ENCODE measurements at places on chromosomes 2 and 18.

DNA sequence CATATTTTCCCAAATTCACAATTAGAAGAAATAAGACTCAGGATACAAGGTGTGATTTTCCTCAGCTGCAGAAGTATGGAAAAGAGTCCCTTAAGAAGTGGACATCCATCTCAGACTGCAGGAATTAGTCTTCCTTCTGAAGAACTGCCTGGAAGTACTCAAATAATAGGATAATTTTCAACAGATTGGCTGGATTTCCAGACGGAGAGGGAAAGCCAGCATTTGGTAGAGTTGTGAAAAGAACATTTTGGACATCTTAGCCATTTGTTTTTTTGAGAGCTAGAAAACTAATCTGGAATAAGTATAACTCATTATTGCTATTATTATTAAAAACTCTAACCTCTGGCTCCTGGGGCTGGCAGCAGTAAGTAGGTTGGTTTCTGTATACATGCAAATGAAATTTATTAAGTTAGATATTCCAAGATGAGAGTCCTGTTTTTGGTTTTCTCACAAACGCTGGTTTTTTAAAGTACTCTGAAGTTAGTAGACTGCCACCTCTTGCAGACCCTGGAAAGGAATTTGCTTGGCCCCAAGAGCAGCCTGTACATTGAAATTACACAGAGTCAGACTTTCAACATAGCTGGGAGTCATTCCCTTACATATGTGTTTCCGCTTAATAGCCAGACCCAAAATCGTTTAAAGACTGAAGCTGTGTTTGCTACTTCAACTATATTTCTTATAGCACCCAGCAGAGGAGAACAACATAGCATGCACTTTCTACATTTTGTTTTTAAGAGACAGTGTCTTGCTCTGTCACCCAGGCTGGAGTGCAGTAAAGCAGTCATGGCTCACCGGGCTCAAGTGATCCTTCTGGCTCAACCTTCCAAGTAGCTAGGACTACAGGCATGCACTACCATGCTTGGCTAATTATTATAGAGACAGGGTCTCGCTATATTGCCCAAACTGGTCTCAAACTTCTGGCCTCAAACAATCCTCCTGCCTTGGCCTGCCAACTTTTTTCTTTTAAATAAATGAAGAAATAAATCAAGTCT lies 142.4 kb downstream of the THADA start:
- DNase-seq = no peak

GRCh38 chr18:8799001-8799400 lies 93.6 kb downstream of the MTCL1 start:
- DNase-seq = no peak

- DNase-seq = no peak
These were observed 66.5 kb downstream of the ABI2 start for GRCh38 chr2:203394519-203395227.

DNA sequence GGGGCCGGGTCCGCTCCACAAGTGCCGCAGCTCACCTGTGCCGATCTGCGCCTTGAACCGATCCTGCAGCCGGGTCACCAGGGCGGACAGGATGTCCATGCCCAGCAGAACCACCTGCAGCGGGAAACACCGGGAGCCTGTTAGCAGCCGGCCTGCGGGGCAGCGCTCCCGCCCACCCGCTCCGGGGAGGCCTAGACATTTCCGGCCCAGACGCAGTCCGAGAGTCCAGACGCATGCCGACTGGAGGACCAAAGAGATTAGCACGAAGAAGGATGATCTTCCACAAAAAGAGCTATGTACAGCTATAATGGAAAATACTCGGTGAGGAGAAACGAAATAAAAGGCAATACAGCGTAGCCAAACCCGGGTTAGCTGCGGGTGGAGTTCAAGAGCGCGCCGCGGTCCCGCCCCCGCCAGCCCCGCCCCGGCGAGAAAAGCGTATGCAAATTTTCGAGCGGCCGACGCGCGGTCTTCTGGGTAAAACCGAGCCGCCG lies 421 bp upstream of the RNU4ATAC start:
- DNase-seq = no peak

- DNase-seq = peak; percentile 66
These were observed 9.1 kb upstream of the ARID5A start for GRCh38 chr2:96527286-96528005.

DNA sequence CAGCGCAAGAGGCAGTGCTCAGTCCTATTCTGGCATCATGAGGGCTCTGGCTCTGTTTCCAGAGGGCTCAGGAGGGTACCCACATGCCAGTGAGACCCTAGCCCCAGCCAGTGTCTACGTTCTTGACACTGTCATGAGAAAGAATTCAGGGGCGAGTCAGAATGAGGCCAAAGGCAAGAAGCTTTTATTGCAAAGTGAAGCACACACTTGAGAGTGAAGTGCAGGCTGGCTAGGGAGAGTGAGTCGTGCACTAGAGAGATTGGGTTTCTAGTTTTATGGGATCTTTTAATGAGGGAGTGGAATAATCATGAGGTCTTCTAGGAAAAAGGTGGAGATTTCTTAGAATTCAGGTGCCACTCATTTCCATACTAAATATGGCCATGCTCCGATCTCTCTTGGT lies 164.1 kb downstream of the DCDC2C start:
- no peak for DNase-seq

- no peak for DNase-seq
These were observed 61.4 kb downstream of the CCDC148 start for GRCh38 chr2:158395166-158395565.

- no peak for DNase-seq
These were observed 162.2 kb downstream of the PXDN start for GRCh38 chr2:1581965-1582625.

DNA sequence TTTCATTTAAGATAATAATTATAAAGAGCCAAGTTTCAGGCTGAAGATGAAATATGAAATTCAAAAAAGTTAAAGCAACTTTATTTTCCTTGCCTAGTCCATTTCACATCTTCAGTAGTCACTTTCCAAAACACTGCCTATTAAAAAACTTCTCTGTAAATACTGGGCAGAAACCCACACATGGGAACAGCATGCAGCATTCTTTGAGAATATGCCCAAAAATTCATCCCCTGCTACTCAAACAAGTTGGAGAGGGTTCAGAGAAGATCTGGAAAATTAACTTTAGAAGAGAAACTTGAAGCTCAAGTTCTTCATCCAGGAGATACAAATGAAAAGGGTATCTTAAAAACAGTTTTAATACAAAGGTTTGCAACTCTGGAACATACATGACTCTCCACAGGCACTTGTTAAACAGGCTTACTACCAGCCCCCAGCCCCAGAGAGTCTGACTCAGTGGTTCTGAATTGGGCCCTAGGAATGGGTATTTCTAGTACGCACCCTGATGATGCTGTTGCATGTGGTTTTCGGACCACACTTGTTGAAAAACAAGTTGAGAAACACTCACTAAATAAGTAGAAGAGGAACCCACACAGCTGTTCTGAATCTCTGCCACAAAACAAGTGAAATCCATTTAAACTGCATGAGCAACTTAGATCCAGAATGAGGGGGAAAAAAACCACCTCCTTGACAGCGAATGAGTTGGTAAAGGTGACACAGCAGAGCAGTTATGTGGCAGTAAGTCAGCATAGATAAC lies 329.1 kb downstream of the SATB2 start:
- DNase-seq = no peak

GRCh38 chr18:7417727-7418126 lies 149.4 kb upstream of the PTPRM start:
- DNase-seq = no peak
